ENCODE measurements at places on chromosomes 1 and 21.
A peak's percentile ranks its signal among the peaks of the same experiment; 100 is the strongest.

- DNase-seq, result no peak
These were observed 282.0 kb downstream of the FAM72C start for GRCh38 chr1:143689781-143690180.

DNA sequence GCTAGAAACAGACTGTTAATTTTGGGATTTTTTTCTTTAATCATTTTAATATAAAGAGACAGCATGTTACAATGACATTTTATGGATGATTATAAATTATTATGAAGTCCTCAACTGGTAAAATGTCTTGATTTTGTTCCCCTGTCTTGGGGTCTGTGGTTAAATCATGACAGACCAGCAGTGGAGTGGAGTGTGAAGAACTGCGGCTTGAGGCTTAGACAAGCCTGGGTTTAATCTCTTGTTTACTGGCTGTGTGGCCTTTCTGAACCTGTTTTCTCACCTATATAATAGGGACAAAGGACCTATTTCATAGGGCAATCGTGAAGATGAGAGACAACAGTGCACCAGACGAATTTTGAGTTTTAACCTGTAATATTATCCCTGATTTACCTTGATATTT is 1.8 kb upstream of the UMODL1 start:
- no peak for DNase-seq

GRCh38 chr1:23543707-23544443 is 12.8 kb upstream of the E2F2 start:
- no peak for DNase-seq

- no peak for DNase-seq
These were observed 137.8 kb downstream of the CAMTA1 start for GRCh38 chr1:6923012-6923411.

DNA sequence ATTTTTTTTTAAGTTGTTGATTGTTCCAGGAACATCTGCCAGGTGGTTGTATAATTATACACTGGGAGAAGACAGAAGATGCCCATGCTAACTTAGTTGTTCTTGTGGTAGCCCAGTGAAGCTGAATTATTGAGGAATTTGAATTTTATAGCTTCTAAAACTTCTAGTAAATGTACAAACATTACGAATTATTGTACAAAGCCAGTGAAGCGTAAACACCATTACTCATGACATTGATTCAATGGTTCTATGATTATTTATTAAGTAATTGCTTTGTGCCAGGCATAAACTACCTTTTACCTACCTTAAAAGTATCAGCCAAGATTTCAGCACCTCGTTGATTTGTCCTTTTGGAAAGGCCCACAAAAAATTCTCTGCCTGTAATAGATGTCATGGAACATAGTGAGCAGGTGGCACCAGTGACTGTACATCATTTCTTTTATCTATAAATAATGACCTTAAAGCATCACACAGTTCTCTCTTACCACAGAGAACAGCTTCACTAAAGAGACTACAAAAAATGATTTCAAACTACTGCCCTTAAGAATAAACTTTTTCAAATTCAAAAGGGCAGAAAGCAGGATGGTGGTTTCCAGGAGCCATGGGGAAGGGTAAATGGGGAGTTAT is 74.9 kb upstream of the BCL10 start:
- DNase-seq, result no peak

DNA sequence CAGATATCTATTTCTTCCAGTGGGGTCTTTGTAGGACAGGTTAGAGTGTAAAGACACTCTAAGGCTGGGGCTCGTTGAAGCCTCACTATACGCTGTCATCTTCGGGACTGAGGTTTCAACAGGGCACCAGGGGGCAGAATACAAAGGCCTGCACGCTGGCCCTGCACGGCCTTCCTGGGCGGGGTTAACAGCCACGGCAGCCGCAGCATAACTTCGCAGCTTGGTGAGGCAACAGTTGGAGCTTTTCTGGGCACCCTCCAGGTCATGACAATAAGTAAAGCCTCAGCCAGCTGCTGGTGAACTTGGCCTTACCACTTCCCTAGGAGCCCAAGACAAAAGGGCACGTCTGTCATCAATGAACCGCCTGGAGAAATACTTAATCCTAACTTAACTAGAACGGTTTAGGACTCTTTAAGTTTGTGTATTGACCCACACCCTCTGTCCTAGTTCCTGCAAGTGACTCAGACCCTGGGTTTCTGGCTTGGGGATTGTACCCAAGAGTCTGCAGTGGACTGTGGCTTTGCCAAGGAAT is 2.3 kb upstream of the RUNX1 start:
- peak; percentile 50 for DNase-seq

- no peak for DNase-seq
These were observed 389.7 kb downstream of the RPS6KC1 start for GRCh38 chr1:213440766-213441165.

DNA sequence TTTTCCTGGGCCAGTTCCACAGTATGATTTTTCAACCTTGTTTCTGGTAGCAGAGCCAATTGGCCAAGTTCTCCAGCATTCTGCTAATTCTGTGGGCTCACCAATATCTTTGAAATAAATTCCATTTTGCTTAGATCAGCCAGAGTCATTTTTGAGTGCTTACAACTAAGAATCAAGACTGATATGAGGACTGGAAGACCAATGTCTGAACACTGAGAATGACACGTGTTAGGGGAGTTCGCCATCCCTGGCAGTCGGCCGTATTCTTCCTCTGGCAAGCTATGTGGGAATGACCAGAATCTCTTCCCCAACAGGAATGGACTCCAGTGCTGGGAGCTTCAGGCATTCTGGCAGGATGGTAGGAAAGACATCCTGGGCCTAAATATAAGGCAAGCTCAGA is 4.9 kb upstream of the TENT5C start:
- DNase-seq, result no peak

DNA sequence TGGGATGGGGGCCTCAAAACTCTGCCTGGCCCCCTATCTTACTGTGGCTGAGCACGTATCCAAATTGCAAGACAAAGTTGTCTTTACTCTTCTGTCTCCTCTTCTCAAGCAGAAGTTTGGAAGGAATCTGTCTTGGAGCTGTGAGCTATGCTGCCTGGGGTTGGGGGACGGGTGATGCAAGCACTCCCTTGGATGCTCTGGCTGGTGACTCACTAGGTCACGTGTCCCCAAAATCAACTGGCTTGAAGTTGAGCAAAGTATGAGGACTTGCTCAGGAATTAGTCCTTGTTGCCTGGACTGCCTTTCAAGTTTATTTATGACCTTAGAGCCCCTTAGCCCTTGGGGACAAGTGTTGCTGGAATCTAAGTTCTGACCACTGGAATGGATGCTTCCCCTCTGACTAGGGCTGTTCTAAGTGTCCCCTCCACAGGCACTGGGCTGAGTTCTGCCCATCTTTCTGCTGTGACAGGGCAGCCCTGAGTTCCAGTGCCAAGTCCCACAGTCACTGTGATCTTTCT is 269.5 kb downstream of the HHAT start:
- DNase-seq, result no peak

DNA sequence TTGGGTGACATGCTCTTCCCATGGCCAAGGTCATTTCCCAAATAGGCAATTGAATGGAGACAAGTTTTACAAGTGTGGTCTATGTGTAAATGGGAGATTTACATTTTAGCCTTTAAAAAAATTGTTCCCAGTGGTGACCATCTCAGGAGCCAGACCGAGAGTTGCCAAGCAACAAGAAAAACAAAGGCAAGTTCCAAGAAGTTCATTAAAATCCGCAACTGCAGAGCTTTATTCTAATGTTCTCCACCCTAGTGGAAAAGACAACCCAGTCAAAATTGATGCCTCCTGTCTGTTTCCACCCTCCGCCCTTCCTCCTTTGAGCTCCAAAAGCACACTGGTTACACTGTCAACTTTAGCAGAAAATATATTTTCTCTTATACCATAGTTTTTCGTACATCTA is 33.2 kb upstream of the CD55 start:
- no peak for DNase-seq

DNA sequence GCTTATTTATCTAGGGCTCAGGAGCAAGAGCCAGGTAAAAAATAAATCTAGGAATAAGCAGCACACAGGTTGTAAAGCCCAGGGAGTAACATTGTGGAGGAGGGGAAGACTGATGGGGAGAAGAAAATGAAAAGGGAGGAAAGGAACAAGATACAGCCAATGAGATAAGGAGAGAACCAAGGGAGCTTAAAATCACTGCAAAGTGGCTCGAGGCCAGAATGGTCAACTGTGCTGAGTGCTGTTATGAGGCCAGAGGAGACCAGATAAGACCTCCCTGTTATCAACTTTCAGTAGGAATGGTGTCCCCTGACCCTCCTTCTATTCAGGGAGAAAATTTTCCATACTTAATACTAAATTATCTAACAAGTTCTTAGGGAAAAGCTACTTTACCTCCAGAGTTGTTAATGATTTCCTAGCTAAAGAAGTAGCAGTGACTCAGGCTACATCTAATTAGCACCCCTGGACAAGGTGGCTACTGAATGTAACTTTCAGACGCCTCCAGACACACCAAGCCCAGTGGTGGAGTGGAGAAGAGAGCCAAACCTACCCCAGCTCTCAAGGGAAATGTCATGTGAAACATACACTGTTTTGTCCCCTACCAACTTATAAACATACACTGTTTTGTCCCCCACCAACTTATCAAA is 25.5 kb downstream of the ENAH start:
- DNase-seq, result no peak

DNA sequence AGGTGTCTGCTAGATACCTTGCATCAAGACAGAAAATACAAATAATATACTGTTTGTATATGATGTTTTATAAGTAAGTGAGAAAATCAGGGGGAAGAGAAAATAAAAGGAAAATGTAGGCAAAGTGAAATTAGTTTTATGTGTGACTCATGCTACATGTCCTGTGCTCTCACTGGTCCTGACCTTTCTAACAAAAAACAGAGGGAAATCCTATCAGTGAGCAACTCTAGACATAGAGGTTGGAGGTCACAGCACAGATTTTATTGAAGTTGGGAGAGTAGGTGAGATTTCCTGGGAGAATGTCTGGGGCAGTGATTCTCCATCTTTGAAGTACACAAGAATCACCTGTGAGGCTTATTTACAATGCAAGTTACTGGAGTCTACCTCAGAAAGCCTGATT is 9.5 kb downstream of the SCCPDH start:
- DNase-seq, result no peak

GRCh38 chr1:53735681-53736080 is 3.3 kb downstream of the GLIS1 start:
- DNase-seq, result no peak

DNA sequence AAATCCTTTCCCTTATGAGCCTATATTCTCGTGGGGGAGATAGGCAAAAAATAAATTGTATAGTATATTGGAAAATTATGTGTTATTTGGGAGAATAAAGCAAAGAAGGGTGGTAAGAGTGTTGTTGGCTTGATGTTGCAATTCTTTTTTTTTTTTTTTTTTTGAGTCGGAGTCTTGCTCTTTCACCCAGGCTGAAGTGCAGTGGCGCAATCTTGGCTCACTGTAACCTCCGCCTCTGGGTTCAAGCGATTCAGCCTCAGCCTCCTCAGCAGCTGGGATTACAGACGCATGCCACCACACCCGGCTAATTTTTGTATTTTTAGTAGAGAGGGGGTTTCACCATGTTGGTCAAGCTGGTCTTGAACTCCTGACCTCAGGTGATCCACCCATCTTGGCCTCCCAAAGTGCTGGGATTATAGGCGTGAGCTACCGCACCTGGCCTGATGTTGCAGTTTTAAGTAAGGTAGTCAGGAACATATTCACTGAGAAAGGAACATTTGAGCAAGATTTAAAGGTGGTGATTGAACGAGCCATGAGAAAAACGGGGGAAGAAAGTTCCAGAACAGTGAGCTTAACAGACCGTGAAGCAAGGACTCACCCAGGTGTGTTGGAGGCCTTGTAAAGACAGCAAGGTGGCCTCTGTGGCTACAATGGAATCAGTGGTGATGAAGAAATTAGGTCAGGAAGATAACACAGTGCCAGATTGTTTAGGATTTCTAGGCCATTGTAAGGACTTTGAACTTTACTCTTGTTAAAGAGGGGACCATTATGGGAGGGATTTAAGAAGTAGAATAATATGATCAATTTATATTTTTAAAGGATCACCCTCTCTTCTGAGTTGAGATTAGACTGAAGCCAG is 45.8 kb downstream of the RPRD2 start:
- no peak for DNase-seq

GRCh38 chr1:97524211-97524610 is 396.6 kb downstream of the DPYD start:
- DNase-seq, result no peak

DNA sequence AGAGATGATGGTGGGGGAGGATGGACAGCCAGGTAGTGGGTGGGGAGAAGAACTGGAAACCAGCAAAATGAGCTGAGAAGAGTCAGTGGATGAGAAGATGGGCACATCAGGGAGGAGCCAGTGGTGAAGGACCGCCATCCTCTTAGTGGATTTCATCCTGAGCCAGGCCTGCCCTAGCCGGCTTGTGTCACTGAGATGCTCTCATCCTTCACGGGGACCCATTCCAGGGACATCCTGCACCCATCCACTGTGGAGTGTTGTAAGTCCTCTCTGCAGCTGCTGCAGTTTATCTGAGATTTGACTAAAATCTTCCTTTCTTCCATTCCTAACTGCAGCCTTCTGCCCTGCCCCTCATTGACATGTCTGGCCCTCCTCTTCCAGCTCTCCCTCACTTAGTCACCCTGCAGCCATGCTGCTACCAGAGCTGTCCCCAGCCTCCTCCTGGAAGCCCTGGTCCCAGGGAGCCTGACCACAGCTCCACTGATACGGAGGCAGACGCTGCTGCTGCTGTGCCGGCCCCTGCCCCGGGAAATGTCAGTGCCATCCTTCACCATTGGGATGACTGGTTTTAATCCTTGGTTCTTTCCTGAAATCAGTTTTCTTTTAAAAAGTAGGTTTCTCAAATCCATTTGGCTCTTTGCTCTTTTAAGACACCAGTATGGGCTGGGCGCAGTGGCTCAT is 33.2 kb downstream of the STUM start:
- no peak for DNase-seq

GRCh38 chr1:54107131-54107530 is 45.7 kb downstream of the CDCP2 start:
- DNase-seq, result no peak

- DNase-seq, result peak; percentile 35
These were observed 10.4 kb downstream of the EMC1 start for GRCh38 chr1:19240673-19241538.

- no peak for DNase-seq
These were observed 12.3 kb downstream of the DDX20 start for GRCh38 chr1:111768023-111768422.

- DNase-seq, result no peak
These were observed 76.5 kb upstream of the C1orf21 start for GRCh38 chr1:184310157-184310819.

DNA sequence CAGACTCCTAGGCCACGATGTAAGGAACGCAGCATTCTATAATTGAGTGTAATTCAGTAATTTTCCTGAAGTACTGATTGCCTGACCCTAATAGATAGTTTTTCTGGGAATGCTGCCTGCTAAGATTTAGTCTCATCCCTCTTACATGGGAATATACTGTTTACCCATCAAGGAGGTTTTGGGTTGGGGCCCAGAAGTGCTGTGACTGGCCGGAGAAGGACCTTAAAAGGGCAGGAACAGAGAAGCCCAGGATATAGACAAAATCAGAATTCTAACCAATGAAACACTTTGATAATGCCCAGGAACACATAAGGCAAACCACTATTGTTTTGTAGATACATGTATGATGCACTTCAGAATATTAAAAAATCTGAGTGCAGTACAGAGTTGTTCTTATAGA is 111.6 kb downstream of the RGS2 start:
- DNase-seq, result no peak

- no peak for DNase-seq
These were observed 9.7 kb upstream of the FOXO6 start for GRCh38 chr1:41351262-41352151.

- DNase-seq, result no peak
These were observed 16.0 kb upstream of the PIGV start for GRCh38 chr1:26771643-26772321.

- DNase-seq, result no peak
These were observed 19.4 kb upstream of the LAMTOR5 start for GRCh38 chr1:110426854-110427253.
